ENCODE measurements at places on chromosomes 12 and 14. TPM values are rescaled to one million over a fixed set of nuclear protein-coding genes. Genes with fewer than 3 reads are reported as not detected.

The NID2 gene
- total RNA-seq: 2.6 TPM

The SLC4A8 gene
- 0.35 TPM for total RNA-seq

The NDRG2 gene
- total RNA-seq: 165 TPM

The LRTM2 gene
- total RNA-seq: not detected

The BICDL1 gene
- 9.4 TPM for total RNA-seq

DNA sequence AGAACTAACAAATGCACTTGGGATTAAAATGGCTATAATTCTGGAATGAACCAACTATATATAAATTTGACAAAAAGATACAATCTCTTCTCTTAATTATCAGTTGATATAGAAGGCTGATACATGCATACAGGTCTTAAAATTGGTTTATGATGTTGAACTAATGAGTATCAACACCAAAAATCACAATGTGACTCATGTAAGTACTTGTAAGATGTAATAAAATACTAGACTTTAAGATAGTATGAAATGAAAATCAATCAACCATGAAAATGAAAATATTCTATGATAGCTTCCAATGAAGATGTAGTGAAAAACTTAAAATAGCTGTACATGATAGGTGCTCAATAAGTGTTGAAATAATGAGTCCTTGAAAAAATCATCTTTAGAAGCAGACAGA lies 116.6 kb upstream of the SOX5 start:
- DNase-seq: no peak

GRCh38 chr14:49408187-49408933 lies 177.8 kb downstream of the RPS29 start:
- no peak for DNase-seq

GRCh38 chr14:30223966-30224365 lies 296.3 kb upstream of the PRKD1 start:
- DNase-seq: peak; percentile 84

DNA sequence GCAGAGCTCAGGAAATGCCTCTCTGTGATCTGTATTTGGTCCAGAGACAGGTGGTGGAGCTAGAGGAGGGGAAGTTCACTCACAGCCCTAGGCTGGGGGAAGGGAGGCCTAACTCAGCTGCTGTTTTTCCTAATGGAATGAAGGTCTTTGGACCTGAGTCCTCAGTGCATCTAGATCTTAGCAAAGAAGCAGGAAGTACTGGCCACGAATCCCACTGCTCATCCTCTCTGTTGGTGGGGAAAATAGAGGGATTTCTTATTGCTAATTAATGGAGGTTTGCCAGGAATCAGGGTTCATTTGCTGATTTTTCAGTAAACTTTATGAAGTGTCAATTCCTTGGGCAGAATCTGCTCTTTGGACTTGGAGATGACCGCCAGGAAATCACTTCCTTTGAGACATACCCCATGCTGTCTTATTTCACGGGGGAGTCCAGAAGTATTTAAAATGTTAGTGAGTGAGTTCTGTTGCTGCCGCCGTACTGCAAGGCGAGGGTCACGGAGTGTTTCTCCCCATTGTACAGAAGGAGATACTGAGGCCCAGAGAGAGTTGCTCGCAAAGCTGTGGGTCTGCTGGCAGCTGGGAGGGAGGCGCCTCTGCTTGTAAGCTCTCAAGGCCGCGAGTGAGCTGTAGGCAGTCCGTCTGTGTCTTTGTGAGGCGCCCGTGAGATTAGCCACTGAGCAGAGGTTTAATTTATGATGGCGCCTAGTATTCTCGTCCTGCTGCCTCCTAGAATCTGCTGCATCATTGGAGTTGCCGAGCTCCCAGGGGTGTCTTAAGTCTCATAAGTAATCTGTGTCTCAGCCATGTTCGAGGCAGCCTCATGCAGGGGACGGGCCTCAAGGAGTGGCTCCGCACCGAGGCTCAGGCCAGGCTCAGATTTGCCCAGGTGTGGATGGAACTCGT lies 88.2 kb downstream of the TSPAN9 start:
- DNase-seq: no peak

GRCh38 chr12:25896981-25897380 lies 61.5 kb upstream of the RASSF8 start:
- DNase-seq: no peak

GRCh38 chr14:26328791-26329190 lies 269.0 kb downstream of the NOVA1 start:
- no peak for DNase-seq

DNA sequence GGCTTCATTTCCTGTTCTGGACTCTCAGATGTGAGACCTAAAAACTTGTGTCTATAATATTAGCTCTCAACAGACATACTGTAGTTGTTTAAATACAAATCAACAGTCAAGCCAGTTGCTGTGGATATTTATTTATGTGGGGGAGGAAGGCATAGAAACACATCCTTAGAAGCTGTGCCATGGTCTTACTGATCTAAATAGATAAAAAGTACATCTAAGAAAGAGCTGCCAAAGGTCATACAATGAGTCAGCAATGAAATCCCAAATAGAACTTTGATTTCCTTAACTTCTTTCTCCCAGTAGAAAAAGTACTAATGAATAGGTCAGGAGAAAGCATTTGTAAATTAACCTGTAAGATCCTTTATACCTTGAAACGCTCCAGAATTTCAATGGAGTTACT lies 185.1 kb downstream of the AKAP6 start:
- no peak for DNase-seq

DNA sequence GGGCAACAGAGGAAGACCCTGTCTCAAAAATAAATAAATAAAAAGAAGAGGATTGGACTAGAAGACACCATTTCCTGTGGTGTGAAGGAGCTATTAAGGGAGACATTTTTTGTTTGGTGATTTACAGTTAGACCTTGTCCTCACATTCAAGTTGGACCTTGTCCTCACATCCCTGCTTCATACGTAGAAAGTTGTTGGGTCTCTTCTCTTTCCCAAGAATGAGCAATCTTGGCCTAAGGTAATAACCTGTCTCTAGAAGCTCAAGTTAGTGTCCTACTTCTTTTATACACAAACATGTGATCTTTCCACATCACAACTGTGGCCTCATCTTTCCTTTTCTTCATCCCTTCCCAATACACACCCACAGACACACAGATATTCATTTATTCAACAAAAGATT lies 13.0 kb downstream of the APOLD1 start:
- no peak for DNase-seq

DNA sequence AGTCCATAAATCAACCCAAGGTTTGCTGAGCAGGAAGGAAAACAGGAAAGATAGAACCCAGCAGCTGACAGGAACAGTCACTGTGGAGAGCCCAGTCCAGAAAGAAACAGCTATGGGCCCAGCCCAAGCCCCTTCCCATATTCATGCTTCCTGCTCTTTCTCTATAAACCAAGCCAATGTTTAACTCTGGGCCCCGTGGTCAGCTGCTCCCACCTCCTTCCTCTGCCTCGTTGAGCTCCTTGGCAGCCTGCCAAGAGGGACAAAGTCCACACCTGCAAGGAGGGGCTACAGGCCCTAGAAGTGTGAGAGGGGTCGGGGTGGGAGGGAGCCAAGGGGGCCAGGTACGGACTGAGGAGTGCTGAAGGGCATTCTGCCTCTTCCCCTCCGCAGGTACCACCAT lies 10.0 kb downstream of the SLC6A13 start:
- DNase-seq: no peak

DNA sequence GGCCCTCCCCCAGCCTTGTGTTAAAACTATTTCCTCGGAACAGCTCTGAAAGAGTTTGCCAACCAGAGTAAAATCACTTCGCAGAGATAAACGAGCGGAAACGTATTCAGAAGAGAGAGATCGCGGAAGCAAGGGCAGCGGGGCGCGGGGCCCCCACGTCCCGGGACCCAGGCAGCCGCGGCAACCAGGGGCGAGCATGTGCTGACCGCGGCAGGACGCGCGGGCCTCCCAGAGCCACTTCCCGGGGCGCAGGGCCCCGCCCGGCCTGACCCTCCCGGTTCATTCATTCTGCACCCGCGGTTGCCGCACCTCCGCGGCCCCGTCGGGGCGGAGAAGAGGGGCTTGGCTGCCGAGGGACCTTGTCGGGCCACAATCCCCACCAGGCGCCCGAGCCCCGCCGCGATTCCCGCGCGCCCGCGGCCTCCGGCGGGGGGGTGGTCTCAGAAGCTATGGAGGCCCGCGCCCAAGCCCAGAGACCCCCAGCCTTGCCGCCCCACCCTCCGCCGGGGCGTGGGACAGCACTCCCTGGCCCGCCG lies 598 bp downstream of the UBE2N start:
- DNase-seq: peak; percentile 55

- DNase-seq: no peak
Observed at GRCh38 chr12:71756054-71756690, 1.5 kb downstream of the RAB21 start.

GRCh38 chr14:102727336-102728095 lies 49.7 kb upstream of the TRAF3 start:
- no peak for DNase-seq

GRCh38 chr12:119913536-119914330 lies 36.6 kb upstream of the CIT start:
- no peak for DNase-seq

GRCh38 chr12:1920436-1920835 lies 2.0 kb upstream of the CACNA2D4 start:
- DNase-seq: peak; percentile 18

DNA sequence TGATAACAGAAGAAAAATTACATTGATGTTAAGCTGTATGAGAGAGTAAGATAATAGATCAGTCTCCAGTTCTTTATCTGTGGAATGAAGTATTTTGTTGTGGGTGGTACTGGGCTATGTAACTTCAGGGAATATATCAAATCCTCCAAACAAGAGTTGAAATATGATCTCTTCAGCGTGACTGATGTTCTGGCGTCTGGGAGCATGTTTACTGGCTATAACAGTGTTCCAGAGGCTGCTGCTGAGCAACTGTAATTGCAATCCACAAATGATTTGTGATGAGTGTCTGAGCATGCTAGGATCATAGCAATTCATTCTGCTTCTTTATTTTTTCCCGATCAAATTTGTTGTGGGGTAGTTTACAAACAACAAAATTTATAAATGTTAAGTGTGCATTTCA lies 18.6 kb upstream of the CCDC198 start:
- DNase-seq: no peak

DNA sequence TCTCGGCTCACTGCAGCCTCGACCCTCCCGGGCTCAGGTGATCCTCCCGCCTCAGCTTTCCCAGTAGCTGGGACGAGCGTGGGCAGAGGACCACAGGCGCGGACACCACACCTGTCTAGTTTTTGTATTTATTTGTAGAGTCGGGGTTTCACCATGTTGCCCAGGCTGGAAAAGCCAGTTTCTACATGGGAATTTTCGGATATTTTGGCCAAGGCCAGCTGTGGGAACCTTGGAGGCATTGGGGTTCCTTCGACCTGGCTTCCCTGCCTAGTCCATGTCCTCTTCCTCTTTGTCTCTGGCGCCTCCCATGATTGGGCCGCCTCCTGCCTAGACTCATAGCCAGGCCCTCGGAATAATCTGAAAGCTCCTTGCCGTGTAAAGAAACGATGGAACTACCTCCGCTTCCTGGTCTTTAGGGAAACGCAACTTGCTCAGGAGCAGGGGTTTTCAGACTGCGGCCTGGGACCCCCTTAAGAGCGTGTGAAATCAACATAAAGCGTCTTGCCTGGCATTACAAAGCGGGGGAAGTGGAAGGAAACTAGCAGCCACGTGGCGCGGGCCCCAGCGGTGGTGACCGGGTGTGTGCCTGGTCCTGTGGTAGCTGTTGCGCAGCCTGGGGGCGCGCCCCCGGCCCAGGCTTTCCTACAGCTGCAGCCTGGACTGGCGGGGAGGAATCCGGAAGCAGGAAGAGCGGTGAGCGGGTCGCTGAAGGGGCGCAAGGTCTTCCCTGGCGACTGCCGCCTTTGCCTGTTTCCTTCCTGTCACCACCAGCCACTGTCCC lies 1.4 kb upstream of the HSP90AA1 start:
- peak; percentile 63 for DNase-seq

DNA sequence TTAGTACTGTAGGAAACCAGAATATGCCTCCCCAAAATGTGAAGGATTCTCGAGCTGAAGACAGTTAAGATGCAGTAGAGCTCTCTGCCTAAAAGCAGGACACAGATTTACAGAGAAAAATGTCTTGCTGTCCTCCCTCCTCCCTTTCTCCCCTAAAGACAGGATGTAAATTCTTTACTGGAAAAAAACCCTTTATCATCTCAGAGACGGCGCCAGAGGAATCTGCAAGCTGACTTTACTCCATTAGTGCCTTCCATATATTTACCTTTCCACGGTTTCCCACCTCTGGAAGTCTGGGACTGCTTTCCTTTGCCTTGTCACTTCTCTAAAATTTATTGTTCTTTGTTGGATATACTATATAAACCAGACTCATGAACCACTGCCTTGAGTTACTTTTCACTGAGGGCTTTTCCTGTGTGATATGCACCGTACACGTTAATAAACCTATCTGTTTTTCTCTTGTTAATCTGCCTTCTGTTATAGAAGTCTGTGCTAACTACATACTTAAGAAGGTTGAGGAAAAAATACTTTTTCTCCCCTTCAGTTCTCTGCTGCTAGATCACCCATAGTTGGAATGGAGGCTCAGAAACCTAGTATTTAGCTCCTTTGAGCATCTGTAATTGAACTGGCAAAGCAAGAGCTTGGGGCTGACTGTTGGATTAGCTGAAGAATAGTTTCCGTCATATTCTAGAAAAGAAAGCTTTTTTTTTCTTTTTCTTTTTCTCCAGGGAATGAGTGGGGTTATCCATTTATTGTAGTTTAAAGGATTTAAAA lies 99.9 kb downstream of the RAD51B start:
- DNase-seq: no peak

DNA sequence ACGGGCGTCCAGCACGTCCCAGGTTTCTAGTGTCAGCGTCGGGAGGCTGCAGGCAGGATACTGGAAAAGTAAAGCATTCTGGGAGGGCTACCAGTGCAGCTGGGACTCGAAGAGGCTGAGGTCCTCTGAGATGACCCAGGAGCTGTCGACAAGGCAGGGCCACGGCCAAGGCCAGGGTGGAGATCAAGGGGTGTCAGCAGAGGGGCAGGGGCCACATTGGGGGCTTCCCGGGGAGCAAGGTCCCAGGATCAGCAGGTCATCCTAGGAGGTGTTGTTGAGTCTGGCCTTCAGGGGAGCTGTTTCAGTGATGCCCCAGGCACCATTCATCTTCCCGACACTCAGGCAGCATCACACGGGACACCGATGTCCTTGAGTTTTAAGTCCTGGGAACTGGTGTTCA lies 377.8 kb upstream of the SFSWAP start:
- DNase-seq: no peak

- no peak for DNase-seq
Observed at GRCh38 chr14:60621386-60621785, 27.9 kb downstream of the SIX1 start.

DNA sequence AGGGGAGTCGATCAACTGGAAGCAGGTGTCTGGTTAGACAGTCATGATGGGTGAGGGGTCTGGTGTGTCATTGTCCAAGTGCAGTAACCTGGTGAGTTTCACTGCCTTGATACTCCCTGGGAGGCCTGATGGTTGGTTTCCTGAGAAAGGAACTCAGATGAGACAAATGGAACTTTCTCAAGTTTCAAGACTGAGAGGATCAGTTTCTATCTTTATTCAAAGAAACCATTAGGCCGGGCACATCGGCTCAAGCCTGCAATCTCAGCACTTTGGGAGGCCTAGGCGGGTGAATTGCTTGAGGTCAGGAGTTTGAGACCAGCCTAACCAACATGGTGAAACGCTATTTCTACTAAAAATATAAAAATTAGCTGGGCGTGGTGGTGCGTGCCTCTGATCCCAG lies 776.1 kb downstream of the AACS start:
- no peak for DNase-seq
